ENCODE measurements at places on chromosomes 3 and 15.

DNA sequence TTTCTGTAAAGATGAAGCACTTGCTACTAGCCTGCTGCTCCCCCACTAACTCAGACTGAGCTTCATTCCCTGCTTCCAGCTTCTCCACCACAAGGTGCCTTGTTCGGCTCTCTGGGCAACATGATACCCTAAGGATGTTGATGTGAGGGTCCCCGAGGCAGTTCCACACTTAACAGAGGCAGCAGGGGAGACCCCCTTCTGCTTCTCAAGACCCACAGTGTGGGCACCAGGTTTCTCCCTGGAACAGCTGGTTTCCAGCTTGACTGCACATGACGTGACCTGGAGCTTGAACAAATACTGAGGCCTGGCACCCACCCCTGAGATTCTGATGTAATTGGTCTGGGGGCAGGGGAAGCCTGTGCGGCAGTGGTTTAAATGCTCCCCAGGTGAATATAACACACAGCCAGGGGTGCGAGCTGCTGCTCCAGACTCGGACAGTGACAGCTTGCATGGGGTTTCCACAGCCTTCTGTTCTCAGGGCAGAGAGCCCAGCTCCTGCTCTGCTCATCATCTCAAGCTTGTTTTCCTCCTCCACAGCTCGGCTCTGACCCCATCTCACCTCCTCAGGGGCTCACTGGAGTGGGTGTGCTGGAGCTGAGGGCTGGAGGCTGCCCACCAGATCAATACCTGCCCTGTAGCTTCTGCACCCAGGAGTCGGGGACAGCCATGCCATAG, 95.0 kb upstream of the HACD2 start:
- DNase-seq = no peak

DNA sequence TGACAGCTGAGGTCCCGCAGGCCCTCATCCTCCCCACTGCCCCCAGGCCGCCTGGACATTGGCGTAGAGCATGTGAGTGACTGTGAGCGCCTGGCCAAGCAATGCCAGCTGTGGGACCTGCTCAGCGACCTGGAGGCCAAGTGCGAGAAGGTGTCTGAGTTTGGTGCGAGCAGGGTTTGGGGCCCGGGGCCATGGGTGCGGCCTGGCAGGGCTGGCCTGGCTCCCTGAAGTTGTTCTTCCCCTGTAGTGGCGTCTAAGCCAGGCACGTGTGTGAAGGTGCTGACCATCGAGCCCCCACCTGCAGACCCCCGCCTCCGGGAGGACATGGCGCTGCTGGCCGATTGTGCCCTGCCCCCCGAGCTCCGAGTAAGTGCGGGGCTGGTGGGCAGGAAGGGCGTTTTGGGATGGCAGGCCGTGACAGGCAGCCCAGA, 4.2 kb downstream of the ABTB1 start:
- no peak for DNase-seq

GRCh38 chr3:47152578-47152977, 11.3 kb downstream of the SETD2 start:
- no peak for DNase-seq

DNA sequence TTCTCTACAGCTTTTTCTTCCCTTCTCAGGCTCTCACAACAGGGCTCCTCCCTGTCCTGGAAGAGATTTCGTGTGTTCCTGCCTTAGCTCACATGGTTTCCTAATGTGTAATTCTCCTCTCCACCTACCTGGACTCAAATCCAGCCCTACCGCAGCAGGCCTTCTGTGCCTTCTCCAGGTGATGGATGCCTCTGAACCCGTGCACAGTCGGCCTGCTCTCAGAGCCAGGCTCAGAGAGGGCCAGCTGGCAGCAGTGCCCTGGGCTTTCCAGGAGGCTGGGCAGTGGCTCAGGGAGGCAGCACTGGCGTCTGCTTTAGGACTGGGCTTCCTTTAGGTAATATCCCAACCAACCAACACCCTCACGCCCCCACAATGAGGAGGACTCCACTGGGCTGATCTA, 123.2 kb upstream of the TMC3 start:
- no peak for DNase-seq

GRCh38 chr3:184600685-184601377, 39.2 kb downstream of the EPHB3 start:
- DNase-seq = no peak

- no peak for DNase-seq
These were observed 313.4 kb downstream of the BCHE start for GRCh38 chr3:165523801-165524200.

GRCh38 chr3:114231616-114232015, 5.8 kb downstream of the ZNF80 start:
- no peak for DNase-seq

DNA sequence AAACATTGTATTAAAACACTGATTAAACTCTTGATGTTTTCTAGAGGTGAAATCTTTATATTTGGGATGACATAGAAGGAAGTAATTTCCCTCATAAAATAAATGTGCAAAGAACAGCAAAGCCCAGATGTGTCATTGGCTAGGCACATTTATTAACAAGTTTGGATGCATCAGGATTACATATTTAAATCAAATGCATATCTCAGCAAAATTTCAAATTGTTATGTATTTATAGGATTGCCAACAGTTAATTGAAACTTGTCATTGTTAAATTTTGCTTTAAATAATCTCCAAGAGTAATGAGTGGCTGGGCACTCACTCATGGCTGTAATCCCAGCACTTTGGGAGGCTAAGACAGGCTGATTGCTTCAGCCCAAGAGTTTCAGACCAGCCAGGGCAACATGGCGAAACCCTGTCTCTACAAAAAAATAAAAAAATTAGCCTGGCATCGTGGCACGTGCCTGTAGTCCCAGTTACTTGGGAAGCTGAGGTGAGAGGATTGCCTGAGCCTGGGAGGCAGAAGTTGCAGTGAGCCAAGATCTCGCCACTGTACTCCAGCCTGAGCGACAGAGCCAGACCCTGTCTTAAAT, 28.2 kb downstream of the ARIH1 start:
- DNase-seq = no peak

DNA sequence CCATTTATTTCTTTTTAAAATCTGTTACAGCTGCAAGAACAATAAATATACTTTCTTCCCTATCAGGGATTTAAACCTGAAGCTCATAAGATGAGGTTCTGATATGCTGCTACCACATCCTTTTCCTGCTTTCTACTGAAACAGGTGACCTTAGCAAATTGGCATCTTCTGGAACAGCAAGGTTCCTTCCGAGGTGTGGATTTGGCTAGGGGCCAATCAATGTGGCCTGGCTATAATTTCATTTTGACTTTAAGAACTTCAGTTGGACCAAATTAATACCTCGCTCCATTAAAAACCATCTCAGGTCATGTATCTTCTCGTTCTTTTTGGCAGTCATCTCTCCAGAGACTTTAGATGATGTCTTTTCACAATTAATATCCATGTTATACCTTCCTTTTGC, 53.4 kb upstream of the C3orf80 start:
- DNase-seq = no peak

DNA sequence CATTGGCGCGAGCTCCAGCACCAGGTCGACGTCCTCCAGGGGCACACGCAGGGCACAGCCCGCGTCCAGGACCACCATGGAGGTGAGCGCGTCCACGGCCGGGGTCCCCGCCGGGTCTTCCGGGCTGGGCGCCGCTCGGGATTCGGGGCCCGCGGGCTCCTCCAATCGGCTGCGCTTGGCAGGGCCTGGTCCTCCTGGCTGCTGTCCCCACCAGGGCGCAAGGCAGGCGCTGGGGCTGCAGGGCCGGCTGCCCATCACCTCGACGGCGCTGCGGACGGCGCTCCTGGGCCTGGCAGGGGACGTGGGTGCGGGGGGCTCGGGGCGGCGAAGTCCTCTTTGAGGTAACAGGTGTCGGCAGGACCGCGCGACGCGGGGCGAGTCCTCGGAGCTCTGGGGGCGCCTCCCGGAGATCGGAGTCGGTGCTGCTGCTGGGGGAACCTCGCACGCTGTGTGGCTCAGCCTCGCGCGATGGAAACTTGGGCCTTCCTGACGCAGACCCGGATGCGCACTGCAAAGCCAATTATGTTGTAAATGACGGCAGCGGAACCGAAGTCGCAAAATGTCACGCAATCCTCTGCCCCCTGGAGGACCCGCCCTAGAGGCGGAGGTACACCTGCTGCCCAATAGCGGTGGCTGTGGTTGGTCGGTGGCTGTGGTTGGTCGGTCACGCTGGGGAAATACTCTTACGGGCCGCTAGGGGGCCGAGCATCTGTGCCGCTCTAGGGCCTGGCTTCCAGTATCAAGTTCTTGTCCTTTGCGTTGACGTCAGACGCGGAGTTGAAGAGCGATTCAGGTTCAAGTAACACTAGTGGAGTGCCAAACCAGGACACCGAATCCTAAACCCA, at the start of gene PRR23C:
PRR23C (minus strand) TSS at position 527 of the 845 bp plus-strand sequence; CDS start at position 255, 272 bp downstream.
- no peak for DNase-seq

- no peak for DNase-seq
These were observed 27.2 kb upstream of the PLSCR4 start for GRCh38 chr3:146277953-146278631.

DNA sequence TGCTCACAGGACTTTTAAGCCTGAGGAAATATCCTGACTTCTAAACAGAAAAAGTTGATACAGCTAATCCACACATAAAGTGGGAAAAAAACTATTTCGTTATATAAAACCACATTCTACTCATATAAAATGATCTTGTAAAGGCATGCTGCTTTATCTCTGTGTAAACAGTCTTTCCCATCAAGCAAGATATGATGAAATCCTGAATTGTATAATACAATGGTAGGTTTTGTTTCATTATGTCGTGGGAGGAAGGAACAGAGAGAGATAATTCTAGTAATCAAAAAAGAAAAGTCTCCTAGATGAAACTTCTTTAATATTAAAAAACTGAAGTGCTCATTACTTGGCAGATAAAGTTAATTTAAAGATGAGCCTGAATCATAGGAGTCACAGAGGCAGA, 92.6 kb upstream of the SNTN start:
- no peak for DNase-seq

GRCh38 chr3:99504258-99504657, 134.1 kb upstream of the COL8A1 start:
- no peak for DNase-seq

GRCh38 chr3:77039606-77040171, at the start of gene ROBO2:
Gene ROBO2, plus strand, starts transcription at chr3:77040099. Its CDS starts 687 bp downstream, at chr3:77040786.
- no peak for DNase-seq

- DNase-seq = no peak
These were observed 690.6 kb downstream of the MCTP2 start for GRCh38 chr15:94921936-94922335.

- DNase-seq = no peak
These were observed 38.1 kb downstream of the OXNAD1 start for GRCh38 chr3:16303037-16303575.

DNA sequence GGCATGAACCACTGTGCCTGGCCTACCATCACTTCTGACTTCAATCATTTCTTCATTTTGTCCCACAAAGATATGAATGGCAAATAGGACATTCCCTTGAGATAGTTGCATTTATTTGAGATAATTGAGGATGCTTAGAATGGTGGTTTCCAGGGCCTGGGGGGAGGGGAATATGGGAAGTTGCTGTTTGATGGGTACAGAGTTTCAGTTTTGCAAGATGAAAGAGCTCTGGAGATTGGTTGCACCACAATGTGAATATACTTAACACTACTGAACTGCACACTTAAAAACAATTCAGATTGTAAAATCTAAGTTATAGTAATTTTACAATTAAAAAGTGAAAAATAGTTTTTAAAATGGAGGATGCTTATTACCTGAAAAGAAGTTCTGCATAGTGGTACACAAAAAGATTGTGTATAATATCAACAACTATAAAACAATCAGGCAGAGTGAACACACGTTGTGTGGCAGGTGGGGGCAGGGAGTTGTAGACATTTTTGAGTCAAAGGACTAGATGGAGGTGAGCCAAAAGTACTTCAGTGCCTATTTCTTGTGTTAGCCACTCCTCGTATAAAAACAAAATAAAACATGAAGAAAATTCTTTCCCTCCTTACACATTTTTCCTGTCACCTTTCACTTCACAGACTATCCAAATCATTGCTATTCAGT, 18.5 kb upstream of the RIOX2 start:
- no peak for DNase-seq

Data from cortex of kidney (tissue), 1 donor.